Mucosa of descending colon (tissue), 3 donors: ENCODE measurements at places on chromosomes 2 and 18.

- DNase-seq: no peak
Measured at GRCh38 chr2:40436093-40436475, 15.8 kb downstream of the SLC8A1 start.

- no peak for DNase-seq
Measured at GRCh38 chr2:204289066-204289465, 256.2 kb upstream of the PARD3B start.

- DNase-seq: no peak
Measured at GRCh38 chr2:150520033-150520432, 32.6 kb upstream of the RND3 start.

DNA sequence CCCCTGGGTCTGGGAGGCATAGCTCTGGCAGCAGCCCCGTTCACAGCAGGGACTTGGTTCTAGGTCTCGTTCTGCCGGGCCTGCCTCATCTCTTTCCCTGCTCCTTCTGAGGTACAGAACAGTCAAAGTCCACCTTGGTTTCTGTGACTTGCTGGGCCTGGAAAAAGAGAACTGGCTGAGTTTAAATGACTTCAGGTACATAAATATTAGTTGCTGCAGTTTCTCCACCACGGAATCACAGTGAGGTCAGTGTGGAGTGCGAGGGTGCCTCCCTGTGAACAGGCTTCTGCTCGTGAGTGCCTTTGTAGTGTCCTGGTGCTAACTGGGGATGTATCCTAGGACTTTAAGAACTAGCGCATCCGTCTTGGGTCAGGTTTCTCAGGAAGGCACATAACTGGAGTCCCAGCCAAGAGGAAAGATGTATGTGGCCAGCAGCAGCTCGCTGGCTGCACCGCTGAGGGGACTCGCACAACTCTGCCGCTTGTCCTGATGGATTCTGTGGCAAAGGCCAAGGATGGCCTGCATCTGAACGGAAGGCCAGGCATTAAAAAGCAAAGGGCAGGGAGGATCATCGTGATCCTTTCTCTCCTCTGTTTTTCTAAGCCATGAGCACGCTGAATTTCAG lies 188.6 kb downstream of the SH3RF3 start:
- DNase-seq: no peak

DNA sequence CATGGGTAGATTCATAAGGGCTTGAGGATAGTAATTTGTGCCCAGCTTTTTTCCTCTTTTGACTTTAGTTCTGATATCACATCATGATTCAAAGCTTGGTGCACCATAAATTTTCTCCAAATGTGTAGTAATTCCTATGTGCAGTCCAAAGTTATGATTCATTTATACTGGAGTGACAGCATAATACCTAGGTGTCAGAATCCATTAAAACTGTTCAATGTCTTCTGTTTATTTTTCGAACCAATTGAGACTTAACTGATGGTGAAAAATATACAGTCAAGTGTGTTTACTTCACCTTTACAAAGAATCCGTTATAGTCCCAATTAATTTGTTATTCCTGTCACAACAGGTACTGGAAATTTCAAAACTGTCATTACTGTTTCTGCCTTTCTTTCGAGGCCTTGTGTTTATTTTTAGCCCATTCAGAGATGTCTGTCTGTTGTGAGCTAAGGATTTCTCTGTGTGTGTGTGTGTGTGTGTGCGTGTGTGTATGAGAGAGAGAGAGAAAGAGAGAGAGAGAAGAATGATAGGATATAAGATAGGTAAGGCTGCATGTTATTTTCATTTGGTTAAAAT lies 389.7 kb upstream of the ATP5MC3 start:
- no peak for DNase-seq

DNA sequence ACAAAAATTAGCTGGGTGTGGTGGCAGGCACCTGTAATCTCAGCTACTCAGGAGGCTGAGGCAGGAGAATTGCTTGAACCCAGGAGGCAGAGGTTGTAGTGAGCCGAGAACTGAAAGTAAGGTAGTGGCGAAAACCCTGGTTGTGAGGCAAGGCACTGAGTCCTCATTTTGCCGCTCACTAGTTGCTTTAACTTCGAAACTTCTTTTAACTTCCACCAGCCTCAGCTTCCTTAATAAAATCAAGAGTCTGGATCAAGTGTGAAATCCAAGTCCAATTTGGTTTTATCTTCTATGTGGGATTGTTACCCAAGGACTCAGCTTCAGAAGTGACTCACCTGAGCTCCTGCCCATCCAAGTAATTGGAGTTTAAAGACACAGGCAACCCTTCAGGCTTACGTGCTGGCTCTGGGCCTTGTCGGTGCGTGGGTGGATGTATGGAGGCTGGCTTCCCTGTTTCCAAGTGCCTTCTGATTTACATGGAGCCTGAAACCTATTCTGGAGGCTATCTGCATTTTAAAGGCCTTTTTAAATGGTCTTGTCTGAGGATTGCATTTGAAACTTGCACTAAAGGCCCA lies 374.2 kb upstream of the ID2 start:
- DNase-seq: no peak

DNA sequence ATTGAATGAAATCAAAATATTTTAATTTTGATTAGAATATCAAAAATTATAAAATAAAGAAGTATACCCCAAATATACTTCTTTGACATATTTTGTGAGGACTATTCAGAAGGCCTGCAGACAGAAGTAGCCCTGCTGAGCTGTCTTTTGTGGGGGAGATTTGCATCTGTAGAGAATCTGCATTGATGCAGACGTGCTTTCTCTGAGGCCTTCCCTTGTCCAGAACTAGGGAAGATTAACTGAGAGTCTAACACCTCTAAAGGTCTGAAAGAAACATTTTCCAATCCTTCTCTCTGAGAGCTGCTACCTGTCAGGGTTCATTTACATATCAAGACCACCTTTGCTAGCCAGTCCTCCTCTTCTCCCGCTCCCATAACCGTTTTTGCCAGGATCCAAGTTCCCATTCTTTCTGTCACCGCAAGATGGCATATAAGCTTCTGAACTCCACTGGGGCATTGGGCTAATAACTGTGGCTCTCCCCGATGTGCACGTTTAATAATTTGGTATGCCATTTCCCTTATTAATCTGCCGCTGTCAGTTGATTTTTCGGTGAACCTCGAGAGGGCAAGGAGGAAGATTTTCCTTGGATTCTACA lies 510.4 kb upstream of the CNTNAP5 start:
- DNase-seq: no peak

DNA sequence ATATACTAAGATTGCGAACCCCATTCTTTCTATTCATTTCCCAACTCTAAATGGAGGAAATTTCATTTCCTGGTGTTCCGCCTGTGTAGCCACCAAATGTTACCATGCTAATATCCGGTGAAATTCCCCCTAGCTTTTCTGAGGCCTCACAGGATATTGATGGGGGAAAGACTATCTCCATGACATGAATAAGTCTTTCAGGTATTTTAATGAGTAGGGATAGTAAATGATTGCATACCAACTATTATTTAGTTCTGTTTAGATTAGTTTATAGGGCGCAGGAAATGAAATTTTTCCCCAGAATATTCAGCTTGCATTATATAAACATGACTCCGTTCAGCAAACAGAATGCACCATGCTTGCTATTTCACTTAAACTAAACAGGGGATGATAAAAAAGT lies 55.4 kb downstream of the COL5A2 start:
- DNase-seq: no peak

DNA sequence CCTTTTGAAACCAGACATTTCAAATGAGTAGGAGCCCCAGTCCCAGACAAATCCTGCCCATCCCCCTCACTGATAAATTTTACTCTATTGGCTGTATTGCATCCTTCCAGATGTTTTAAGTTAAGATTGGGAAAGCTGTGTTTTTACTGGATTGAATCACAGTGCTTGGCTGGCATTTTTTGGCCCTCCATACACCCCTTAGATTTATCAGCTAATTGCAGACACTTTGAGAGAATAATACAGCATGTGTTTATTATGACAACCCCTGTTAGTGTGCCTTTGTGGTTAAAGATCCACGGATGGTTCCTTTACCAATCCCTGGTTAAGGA lies 74.9 kb downstream of the ANTXR1 start:
- no peak for DNase-seq

- no peak for DNase-seq
Measured at GRCh38 chr2:121038031-121038430, 247.0 kb downstream of the TFCP2L1 start.

DNA sequence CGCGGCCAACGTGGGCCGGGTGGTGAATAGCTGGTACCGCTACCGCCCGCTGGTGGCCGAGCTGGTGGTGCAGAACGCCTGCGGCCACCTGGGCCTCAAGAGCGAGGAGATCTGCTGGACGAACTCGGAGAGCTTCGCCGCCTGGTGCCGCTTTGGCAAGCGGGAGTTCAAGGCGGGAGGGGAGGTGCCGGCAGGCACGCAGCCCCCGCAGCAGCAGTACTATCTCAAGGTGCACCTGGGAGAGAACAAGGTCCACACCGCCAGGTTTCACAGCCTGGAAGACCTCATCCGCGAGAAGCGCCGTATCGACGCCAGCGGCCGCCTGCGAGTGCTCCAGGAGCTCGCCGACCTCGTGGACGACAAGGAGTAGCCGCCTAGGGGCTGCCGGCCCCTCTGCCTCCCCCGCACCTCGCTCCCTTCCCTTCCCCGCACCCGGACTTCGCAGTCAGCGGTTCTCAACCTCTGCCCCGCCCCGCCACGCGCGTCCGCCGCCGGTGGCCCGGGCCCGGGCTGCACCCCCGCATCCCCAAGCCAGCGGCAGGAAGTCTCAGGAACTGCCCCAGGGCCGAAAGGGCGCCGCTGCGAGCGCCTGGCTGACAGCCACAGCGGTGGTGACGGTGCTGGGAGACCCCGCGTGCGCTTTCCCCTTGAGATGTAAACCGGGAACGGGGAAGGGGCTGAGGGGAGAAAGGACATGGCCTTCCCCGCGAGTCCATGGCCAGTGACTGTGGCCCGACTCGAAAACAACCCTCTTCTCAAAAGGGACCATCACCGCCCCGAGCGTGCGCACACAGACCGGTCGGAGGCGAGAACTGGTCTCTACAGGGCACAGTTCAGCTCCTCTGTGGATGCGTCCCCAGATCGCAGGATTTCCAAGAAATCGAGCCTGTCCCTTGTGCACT lies 2.2 kb downstream of the LRATD1 start:
- DNase-seq: peak; percentile 91

- no peak for DNase-seq
Measured at GRCh38 chr2:121173112-121173511, 111.9 kb downstream of the TFCP2L1 start.

- DNase-seq: no peak
Measured at GRCh38 chr2:72847534-72848315, 21.9 kb upstream of the EXOC6B start.

DNA sequence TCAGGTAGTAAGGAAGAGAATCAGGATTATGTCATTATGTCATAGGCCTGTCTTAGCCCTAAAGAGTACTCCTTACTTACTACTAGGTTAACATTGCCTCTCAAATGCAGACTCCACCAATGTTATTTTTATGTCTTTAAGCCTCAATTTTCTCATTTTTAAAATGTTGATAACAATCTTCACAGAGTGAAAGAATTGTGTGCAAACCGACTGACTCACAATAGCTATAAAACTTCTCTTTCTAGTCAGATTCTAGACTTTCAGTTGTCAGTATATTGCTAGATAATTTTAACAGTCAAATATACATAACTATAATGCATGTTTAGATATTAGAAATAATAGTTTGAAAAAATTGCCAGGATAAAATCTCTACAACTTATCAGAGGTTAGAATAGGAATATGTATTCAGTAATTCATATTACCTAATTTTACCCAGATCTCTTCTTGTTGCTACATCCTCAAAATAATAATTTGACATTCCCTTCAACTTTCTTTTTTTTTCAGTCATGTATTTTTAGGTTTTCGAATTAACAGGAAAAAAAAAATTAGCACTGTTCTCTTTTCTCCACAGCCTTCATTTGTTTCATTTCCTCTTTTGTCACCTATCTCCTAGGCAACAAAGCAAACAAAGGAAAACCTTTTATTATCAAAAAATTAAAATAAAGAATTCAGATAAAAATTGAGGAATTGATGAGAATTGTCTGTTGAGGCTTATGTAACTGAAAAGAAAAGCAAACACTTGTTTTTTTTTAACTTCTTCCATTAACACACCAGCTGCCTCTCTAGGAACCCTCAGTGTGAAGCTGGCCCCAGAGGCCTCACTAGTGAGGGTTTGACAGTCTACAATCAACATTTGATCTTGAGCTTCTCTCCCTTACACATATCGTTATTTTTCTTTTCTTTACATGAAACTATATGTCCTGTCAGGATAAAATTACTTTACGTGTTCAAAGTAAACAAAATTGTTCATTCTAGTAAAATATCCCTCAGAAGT lies 279.0 kb downstream of the CALCRL start:
- no peak for DNase-seq

GRCh38 chr18:67771271-67771670 lies 254.8 kb upstream of the DSEL start:
- no peak for DNase-seq

DNA sequence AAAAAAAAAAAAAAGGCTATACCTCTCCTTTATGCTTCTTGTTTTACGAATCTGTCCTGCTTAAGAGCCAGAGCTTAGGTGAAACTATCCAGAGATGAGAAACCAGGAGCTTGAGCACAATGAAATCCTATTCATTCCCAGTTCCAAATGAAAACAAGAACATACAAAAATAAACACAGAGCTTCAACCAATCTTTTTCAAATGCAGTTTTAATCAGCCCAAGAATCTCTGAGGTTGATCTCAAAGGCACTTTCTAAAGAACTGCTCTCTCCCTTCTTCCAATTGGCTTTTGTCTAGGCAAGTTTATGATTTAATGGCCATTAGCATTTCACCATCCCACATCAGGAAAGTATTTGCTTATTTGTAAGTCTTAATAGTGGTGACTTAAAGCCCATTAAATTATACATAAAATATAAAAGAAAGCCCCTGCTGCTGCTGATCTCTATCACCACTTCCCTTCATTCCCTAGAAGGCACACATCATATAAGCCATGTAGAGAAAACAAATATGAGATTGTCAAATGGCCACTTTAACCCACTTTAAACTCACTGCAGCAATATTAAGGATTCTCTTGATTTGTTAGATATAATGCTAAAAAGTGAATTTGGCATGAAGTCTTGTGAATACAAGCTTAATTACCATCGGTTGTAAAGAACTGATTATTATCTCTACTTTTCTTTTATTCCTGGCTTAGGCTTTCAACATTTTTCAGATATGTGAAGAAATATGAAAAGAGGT lies 29.3 kb upstream of the SCN9A start:
- DNase-seq: no peak
